Renal pelvis (tissue), 12 donors: ENCODE measurements at places on chromosomes 16 and 17.

GRCh38 chr16:84729716-84730320 lies 30.0 kb downstream of the USP10 start:
- no peak for DNase-seq

DNA sequence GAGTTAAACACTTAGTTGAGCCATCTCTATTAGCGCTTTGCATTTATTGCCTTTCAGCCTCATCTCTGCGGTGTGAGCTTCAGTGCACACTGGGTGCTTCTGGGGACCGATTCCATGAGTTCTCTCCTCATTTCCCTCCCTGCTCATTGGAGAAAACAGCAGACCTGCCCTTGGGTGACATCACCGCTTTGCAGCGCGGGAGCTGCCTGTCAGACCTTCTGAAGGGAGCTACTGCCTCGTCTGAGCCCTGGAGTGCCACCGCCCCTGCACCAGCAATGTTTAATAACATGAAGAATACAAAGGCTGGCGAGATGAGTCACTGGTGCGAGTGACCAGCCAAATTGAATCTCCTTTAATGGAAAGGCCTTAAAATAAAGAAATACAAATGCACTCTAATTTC lies 30.2 kb upstream of the CPPED1 start:
- no peak for DNase-seq

GRCh38 chr17:146546-146945 lies 9.2 kb downstream of the SCGB1C2 start:
- DNase-seq, result no peak

DNA sequence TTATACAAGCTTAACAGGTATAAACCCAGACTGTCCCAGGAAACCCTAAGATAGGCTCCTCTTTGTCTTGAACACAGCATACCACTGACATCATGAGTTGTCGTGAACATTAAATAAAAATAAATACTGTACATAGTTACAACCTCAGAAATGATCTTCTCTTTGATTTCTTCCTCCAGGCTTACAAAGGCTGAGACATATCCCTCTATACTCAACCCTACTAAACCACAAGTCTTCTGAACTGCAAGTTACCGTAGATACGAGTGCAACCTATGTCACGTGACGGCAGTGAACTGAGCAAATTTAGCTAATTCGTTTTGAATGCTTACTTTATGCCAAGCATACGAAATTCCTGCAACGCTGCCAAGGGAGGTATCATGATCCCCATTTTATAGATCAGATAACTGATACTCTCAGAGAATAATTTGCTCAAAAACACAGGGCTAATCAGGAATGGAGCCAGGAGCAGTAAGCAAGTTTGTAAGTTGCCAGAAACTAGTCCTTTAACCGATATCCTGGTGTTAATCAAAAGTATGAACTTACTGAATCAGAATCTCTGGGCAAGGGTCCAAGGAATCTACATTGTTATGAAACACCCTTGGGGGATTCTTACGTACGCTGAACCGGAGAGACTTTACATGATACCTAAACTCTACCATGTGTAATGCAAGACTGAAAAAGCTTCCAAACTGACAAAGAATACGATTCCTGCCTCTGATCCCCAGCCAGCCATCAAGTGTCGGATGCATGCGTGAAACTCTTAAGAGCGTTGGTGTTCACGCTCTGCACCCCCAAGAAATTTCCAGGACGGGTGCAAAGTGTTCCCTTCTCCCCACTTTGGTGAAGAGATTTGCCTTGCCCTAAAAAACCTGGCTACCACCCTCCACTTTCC lies 106.2 kb downstream of the XYLT1 start:
- DNase-seq, result peak; percentile 48

DNA sequence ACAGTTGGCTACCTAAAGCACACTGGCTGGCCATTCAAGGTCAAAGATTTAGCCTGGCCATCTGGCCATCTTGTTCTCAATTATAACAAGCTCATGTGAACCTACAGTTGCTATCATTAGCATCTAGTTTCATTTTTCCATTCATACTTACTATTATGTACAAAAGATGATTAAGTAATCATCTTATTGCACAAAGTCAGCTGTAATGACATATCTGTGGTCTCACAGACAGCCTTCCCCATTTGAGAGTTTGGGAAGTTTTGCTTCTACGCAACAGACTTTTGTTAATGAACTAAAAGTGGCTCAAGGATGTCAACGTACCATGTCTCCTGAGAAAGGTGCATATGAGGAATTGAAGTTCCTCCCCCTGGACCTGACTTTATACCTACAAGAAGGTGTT lies 51.3 kb downstream of the HS3ST3B1 start:
- DNase-seq, result no peak

DNA sequence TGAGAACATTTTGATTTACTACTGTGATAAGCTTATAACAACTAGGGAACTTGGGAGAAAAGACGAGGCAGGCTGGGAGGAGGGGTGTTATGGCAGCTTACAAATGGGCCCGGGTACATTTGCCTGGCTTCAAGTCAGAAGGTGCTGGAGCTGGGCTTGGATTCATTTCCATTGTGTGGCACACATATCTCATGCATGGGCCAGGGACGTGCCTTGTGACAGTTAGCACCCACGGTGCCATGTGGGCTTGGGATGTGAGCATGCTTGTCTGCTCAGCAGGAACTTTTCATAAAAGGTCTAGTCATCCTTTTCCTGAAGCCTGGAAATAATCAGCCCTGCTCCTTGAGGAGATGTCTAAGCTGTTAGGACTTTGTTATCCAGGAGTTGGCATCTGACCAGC lies 572.2 kb downstream of the CDH13 start:
- no peak for DNase-seq

GRCh38 chr16:48282636-48283263 lies 35.4 kb upstream of the ABCC11 start:
- no peak for DNase-seq

DNA sequence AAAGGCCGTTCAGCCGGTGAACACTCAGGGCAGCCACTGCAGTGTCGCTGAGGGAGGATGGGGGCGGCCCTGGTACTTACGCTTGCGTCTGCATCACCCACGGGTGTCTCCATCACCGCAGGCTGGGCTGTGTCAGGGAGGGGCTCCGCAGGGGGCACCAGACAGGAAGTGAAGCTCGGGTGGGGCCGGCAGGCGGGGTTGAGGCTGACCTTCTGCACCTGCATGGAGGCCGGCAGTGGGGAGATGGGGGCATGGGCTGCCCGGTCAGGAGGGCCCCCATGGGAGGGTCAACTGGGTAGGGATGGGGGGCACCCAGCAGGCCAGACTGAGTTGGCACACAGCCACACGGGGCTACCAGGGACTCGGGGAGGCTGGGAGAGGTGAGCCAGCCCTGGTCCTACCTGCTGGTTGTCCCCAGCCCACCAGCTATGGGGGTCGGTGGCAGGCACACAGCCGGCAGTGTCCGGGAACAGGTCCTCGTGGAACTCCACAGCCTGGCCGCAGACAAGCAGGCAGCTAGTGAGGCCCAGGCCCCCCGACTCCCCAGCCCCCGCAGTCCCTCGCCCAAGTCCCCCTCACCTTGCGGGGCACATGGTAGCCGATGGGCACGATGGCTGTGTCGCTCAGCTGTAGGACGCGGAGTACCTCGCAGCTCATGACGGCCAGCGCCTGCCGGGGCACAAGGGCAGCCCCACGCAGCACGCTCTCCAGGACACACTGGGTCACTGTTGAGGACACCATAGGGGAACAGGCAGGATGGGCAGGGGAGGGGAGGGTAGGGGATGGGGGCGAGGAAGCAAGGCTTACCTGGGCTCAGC lies 7.2 kb upstream of the VASN start:
- DNase-seq, result no peak

DNA sequence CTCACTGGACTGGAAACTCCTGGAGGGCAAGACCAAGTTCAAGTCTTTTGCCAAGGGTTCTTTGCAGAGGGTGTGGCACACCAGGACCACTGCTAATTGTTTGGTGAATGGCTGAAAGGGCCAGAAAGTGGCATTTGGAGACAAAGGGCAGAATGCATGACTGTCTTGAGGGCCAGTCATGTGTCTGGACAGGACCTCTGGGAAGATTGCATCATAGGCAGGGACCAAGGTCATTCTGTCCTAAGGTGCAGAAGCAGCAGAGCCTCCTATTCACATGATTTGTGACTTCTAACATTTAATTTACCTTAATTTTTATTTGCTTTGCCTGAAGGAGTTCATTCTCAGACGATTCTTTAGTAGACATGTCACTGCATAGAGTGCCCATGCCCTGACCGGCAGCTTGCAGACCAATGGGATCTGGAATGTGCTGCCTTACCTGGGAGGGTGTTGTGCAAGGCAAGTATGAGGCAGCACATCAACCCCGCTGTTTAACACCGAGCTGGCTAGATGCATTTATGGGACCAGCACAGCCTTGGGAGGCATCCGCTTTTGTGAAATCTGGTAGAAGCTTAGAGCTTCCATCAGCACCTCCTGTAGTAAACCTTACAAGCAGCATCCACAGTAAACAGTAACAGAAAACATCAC lies 62.3 kb upstream of the MAF start:
- no peak for DNase-seq

- no peak for DNase-seq
Observed at GRCh38 chr17:5770441-5771270, 186.3 kb upstream of the NLRP1 start.

DNA sequence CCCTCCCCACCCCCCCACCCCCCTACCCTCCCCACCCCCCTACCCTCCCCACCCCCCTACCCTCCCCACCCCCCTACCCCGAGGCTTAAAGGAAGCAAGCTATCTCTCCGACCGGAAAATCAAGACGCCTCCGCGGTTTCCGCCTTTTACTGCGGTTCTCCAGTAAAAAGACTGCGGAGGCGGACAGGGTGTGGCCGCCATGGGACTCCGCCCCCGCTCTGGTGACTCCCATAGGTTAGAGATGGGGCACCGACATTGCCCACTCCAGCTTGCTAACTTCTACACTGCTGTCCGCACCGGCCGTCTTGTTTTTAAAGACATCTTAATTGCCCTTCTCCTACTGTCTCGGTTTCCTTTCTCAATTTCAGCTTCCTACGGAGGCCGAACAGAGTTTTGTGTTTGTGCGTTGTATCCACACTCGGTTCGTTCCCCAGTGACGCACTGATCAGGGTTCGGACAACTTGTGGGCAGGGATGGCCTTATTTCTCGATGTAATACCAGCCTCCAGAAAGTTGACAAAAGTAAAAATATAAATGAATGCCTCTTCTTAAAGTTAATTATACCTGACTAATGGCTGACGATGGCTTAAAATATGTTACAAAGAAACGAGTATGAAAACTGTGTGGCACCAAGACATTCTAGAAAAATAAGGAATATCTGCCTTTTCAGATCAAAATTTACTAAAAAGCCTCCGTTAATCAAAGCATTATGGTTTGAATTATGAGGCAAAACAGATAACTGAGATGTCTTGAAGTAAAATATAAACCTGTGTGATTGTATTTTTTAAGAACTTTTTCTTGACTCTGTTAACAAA lies 1.1 kb upstream of the ZNF200 start:
- no peak for DNase-seq

- no peak for DNase-seq
Observed at GRCh38 chr17:49545806-49546545, 29.7 kb upstream of the NXPH3 start.

DNA sequence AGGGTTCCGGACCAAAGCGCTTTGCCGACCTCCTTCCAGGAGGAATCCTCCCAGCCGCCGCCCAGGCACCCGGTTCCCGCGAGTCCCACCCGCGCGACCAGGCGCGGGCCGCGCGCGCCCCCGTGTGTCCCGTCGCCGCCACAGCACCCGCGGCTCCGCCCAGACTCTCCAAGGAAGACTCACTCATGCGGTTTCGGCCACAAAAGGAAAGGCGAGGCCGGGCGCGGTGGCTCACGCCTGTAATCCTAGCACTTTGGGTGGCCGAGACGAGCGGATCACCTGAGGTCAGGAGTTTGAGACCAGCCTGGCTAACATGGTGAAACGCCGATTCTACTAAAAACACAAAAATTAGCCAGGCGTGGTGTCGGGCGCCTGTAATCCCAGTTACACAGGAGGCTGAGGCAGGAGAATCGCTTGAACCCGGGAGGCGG lies 3.5 kb upstream of the PKMYT1 start:
- DNase-seq, result peak; percentile 75

- no peak for DNase-seq
Observed at GRCh38 chr16:70745536-70746025, 55.4 kb downstream of the VAC14 start.

GRCh38 chr16:85250147-85250463 lies 137.8 kb upstream of the CIBAR2 start:
- no peak for DNase-seq

GRCh38 chr17:20103454-20104446 lies 94.6 kb downstream of the SPECC1 start:
- DNase-seq, result no peak

GRCh38 chr16:11742093-11742535 lies 543 bp downstream of the TXNDC11 start:
- no peak for DNase-seq

GRCh38 chr16:52861614-52862022 lies 191.1 kb downstream of the CHD9NB start:
- DNase-seq, result peak; percentile 56

DNA sequence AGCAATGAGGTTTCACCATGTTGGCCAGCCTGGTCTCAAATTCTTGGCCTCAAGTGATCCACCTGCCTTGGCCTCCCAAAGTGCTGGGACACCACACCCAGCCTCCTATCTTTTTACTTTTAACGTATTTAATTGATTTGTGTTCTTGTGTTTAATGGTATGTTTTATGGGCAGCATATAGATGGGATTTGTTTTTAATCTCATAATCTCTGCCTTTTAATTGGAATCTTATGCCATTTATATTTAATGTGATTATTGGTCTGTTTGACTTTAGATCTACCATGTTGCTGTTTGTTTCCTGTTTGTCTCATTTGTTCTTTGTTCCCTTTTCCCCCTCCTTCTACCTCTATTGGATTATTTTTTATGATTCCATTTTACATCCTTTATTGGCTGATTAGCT lies 12.2 kb downstream of the SLC26A11 start:
- no peak for DNase-seq

DNA sequence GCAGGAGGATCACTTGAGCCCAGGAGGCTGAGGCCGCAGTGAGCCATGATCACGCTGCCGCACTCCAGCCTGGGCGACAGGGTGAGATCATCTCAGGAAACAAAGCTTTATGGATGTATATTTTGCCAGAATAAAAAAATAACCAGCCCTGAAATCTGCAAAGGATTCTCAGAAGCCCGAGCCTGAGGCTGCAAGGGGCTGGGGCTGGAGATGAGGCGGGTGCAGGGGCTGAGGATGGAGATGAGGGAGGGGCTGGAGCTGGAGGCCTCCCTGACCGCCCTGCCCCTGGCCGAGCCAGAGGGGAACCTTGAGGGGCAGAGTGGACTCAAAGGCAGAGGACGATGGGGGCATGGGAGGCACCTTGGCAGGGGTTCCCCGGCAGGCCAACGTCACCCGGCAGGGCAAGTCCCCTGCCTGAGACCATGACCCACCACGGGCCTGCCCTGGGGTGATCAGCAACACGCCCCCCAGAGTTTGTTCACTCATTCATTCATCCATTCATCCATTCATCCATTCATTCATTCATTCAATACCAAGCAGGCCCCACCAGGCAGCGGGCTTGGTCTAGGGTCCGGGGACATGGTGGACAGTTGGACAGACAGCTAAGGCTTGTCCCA lies 32.5 kb downstream of the PIEZO1 start:
- no peak for DNase-seq
